H1 (cell line): ENCODE measurements at places on chromosomes 11 and 22. TPM values are rescaled to one million over a fixed set of nuclear protein-coding genes. Genes with fewer than 3 reads are reported as not detected.

DNA sequence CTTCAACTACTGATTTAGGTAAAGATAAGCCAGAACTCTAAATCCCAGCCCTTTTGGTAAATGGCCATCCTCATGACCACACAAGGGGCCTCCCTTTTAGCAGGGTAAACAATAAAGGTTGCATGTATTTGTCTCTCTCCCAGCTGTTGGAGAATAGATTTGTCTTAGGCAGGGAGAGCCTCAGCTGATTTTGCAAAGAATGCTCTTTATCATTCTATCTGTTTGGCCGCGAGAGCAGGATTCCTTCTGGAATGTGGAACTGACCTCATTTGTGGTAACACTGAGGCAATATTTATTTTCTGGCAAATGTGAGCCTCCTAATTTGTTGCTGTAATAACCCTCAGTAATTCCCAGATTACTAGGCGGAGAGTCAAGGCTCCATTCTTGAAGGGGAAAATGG, 15.3 kb downstream of the PTS start:
- H3K27me3 ChIP-seq = no peaks in the 10 kb centered on the region
- peaks cover 7% of the 10 kb centered on the region for H3K36me3 ChIP-seq
- DNase-seq = no peak
- no peak overlapping the region for H3K4me3 ChIP-seq

DNA sequence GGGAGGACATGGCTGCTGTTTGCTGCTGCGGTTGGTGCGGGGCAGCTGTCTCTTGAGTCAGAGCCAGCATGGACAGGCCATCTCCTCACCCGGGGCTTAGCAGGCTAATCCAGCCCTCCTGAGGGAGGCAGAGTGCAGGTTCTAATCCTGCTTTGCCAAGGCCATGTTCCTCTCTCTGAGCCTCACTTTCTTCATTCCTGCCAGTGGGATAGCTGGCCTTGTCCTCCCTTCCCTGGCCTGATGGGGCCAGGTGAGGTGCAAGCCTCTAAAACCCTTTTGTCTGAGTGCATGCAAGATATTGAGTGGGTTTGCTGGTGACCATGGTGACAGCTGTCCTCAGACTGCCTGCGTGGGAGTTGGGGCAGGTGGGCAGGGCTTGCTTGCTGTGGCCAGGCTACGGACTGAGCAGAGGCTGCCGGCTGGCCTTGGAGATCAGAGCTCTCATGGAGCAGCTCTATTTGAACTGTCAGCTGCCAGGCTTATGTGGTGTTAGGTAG, 3.6 kb downstream of the USP35 start:
- no peak for DNase-seq
- H3K27me3 ChIP-seq = 0 out of 2 replicates have a peak, but pooled peaks cover 2% of the 10 kb centered on the region
- H3K4me1 ChIP-seq = peaks cover 3% of the 10 kb centered on the region

C1QTNF5 gene
- total RNA-seq = 1.5 and 2.2 TPM in 2 replicates

- H3K36me3 ChIP-seq = no peaks in the 10 kb centered on the region
- DNase-seq = no peak
- H3K4me3 ChIP-seq = no peak overlapping the region
These were observed 15.6 kb upstream of the ACER3 start for GRCh38 chr11:76845069-76845468.

DNA sequence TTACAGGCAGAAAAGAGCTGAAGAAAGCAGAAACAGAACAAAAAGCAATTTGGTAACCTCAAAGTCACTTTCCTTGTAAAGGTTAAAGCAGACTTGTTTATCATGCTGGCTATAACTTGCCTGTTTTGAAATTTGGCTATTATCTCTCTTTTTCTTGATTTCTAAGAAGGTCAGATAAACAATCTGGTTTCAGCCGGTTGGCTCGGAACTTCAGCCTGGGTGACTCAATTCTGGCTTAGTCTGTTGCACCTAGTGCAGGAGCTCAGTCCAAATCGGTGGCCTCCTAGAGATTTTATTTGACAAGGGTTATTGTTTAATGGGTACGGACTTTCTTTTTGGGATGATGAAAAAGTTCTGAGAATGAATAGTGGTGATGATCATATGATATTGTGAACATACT, 367.1 kb upstream of the B3GAT1 start:
- H3K27ac ChIP-seq = no peak overlapping the region
- no peak overlapping the region for H3K4me3 ChIP-seq
- H3K4me1 ChIP-seq = no peaks in the 10 kb centered on the region
- H3K36me3 ChIP-seq = no peaks in the 10 kb centered on the region
- H3K27me3 ChIP-seq = no peaks in the 10 kb centered on the region

DNA sequence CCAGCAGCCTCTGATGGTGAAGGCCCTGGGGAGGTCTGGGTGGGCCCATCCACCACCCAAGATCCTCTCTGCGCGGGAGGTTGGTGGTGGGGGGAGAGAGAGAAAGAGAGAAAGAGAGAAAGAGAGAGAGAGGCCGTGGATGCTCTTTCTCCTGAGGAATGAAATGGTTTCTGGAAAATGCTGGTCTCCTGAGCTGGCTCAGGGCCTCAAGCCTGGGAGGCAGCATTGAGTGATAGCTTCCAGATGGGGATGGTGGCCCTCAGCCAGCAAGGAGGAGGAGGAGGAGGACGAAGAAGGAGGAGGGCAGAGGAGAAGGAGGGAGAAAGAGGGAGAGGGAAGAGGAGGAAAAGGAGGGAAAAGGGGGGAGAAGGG, 4.6 kb downstream of the TSPAN32 start:
- no peak for DNase-seq
- no peak overlapping the region for H3K4me3 ChIP-seq
- no peaks in the 10 kb centered on the region for H3K36me3 ChIP-seq
- H3K27me3 ChIP-seq = no peaks in the 10 kb centered on the region
- H3K4me1 ChIP-seq = peaks cover 3% of the 10 kb centered on the region; the same call in 1 of the 2 replicates
- no peak overlapping the region for H3K27ac ChIP-seq

SWAP70 gene
- 37.5 TPM in 2 replicates for total RNA-seq

DNA sequence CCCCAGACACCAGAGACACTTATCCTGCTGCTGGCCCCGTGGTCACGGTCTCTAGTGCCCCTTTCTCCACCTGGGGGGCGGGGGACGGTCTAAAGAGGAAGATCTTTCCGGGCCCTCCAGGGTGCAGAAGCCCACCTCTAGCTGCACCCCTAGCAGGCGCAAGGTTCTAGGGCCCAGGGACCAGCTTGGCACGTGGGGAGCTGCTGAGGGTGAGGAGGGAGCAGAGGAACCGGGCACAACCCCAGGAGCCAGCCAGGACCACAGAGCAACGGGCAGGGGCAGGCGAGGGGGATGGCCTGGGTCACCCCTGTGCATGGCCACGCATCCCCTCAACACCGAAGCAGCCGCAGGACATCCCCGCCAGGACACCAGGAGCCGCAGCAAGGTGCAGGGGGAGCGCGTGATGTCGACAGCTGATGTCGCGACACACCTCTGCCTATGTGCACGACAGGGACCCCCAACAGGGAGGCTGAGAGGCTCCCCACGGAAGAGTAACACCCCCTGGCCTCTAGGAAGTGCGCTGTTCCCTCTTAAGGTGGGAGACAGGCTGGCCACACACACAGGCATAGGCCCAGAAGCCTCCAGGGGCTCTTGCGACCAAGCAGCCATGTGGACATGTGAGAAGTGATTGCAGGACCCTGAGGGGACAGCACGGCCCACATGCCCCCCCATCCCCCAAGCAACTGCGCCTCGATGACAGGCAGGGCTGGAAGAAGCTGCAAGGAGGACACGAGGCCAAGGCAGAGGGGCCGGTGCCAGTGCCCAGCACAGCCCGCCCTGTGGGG, 5.1 kb downstream of the LRFN4 start:
- no peak overlapping the region for H3K27ac ChIP-seq
- DNase-seq = no peak
- H3K4me3 ChIP-seq = no peak overlapping the region
- no peaks in the 10 kb centered on the region for H3K27me3 ChIP-seq

- no peaks in the 10 kb centered on the region; the same call in 1 of the 2 replicates for H3K4me1 ChIP-seq
- H3K27me3 ChIP-seq = no peaks in the 10 kb centered on the region
- no peaks in the 10 kb centered on the region for H3K36me3 ChIP-seq
- no peak overlapping the region for H3K27ac ChIP-seq
These were observed 221.9 kb upstream of the TBCEL start for GRCh38 chr11:120801801-120802689.

MS4A2 gene
- total RNA-seq = not detected in 2 replicates
